GM23248 (cell line): ENCODE measurements at places on chromosomes 11 and 22. TPM values are rescaled to one million over a fixed set of nuclear protein-coding genes. Genes with fewer than 3 reads are reported as not detected.

SHISAL1 gene
- total RNA-seq, result 1.5 and 2.2 TPM in 2 replicates

OR5B21 gene
- total RNA-seq, result not detected in 2 replicates

HSPB2 gene
- total RNA-seq, result 0.38 and 1.2 TPM in 2 replicates

MIAT gene
- 0.43 and 0.63 TPM in 2 replicates for total RNA-seq

ADAMTS15 gene
- 0.97 and 1.3 TPM in 2 replicates for total RNA-seq

MYBPC3 gene
- not detected in 2 replicates for total RNA-seq

SIDT2 gene
- total RNA-seq, result 15.7 TPM in 2 replicates

AGBL2 gene
- 0.63 and 2.7 TPM in 2 replicates for total RNA-seq

TRIM34 gene
- total RNA-seq, result 5.1 and 12.1 TPM in 2 replicates

RIN1 gene
- 37.7 and 44.0 TPM in 2 replicates for total RNA-seq

OTOG gene
- not detected in 2 replicates for total RNA-seq

CRYBA4 gene
- not detected in 2 replicates for total RNA-seq

DEFB131B gene
- not detected in 2 replicates for total RNA-seq

GRCh38 chr11:111319296-111319695, 20.9 kb downstream of the POU2AF3 start:
- DNase-seq, result no peak

- no peak for DNase-seq
Measured at GRCh38 chr11:67539550-67539949, 16.3 kb upstream of the CABP2 start.

DNA sequence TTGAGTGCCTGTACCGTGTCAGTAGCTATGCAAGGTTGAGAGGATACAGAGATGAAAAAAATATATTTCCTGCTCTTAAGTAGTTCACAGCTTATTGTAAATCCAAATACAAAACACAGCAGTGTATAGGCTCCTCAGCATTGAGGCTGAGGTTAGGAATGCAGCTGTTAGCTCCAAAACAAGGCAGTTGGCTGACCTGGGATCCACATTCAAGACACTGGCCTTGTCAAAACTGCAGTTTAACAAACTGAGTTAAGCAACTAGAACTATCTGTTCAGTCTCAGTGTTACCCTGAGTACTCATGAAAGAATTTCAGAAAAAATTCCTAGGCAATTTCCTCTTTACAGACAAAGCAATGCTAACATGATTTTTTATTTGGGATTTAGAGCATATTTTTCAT, 42.8 kb downstream of the REXO2 start:
- peak; percentile 6 for DNase-seq

- no peak for DNase-seq
Measured at GRCh38 chr22:20430101-20430719, 7.4 kb downstream of the SCARF2 start.

- no peak for DNase-seq
Measured at GRCh38 chr22:48778308-48779195, 1049.1 kb downstream of the BRD1 start.

DNA sequence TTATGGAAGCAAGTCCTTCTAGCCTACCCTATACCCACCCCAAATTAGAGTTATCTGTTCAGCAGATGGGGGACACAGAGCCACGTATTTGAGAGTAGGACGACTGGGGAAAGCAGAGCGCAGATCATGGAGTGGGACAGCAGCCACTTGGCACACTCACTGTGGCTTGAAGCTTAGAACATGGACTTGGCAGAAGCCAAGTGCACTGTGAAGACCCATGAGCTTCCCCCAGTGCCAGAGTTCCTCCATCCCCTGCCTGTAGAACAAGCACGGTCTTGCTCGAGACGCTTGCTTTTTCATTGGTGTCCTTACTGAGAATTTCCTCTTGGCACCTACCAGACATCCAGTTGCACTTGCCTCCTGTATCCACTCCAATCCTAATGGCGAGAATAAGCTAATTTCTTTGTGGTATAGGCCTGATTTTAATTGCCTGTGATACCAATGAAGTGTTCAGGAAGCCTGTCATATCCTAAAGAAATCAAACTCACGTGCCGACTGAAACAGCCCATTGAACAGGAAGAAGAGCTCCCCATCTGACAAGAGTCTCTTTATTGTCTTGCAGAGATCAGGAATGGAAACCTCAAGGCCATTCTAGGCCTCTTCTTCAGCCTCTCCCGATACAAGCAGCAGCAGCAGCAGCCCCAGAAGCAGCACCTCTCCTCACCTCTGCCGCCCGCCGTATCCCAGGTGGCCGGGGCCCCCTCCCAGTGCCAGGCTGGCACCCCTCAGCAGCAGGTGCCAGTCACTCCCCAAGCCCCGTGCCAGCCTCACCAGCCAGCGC, 166.9 kb downstream of the NAV2 start:
- no peak for DNase-seq

- no peak for DNase-seq
Measured at GRCh38 chr11:285021-285893, 3.7 kb upstream of the PGGHG start.

GRCh38 chr11:125175896-125176575, 11.5 kb downstream of the PKNOX2 start:
- no peak for DNase-seq

- peak; percentile 16 for DNase-seq
Measured at GRCh38 chr11:118939953-118940598, 14.3 kb upstream of the BCL9L start.

- DNase-seq, result no peak
Measured at GRCh38 chr11:29957431-29957830, 59.4 kb downstream of the KCNA4 start.

- no peak for DNase-seq
Measured at GRCh38 chr11:114129142-114129541, 69.6 kb downstream of the ZBTB16 start.

GRCh38 chr11:12893787-12894672, 115.1 kb upstream of the RASSF10 start:
- peak; percentile 67 for DNase-seq

- DNase-seq, result peak; percentile 82
Measured at GRCh38 chr11:120273432-120273831, 33.5 kb downstream of the POU2F3 start.

DNA sequence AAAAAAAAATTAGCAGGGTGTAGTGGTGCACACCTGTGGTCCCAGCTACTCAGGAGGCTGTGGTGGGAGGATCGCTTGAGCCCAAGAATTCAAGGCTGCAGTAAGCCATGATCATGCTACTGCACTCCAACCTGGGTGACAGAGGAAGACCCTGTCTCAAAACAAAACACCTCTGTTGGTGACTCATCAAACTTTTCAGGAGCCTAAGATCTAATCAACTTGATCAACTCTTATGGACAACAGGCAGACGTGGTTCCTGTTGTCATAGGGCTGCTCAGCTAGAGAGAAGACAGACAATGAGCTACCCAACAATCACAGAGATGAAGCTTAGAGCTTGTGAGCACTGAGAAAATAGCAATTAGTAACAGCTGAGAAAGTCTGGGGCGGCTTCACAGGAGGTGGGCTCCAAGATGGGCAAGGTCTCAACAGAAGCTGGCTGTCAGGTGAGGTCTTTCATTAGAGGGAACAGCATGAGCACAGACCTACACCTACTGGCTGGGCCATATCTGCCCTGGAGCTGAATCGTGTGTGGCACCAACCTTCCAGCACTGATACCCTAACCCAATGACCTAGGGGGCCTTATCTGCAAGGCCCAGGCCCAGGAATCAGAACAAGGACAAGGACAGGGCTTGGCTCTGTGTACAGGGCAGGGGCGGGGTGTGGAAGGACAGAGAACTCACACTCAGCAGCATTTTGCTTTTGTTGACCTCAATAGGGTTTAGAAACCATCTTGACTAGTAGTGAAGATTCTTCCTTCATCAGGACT, 7.2 kb upstream of the UCP3 start:
- no peak for DNase-seq

DNA sequence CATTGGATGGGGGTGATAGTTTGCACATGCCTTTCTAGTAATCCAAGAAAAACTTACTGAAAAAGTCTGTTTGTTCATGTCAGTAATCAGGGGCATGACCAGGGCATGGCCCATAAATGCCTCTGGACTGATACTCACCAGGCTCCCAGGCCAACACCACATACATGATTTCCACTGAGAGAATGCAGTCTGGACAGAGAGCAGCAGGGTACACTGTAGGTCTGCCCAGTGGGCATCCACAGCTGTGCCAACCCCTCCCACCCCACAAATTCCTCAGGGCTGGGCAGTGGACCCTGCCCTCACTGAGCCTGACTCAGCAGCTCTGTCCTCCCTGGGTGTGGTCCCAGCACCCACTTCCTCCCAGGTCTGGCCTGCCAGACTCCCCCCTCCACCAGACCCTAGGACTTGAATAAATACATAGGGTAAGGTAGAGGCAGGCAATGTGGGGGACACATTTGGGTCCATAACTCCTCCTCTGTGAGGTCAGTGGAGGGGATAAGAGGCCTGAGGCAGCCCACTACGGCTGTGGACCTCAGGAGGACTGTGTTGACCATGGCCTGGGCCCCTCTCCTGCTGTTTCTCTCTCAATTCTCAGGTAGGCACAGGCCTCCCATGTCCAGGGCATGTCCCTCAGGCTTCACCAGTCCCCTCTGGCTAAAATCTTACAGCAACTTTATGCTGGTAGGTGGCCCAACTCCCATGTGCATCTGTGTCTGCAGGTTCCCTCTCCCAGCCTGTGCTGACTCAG, 92.2 kb upstream of the TOP3B start:
- no peak for DNase-seq

- DNase-seq, result no peak
Measured at GRCh38 chr11:70367071-70367470, 31.3 kb upstream of the CTTN start.

DNA sequence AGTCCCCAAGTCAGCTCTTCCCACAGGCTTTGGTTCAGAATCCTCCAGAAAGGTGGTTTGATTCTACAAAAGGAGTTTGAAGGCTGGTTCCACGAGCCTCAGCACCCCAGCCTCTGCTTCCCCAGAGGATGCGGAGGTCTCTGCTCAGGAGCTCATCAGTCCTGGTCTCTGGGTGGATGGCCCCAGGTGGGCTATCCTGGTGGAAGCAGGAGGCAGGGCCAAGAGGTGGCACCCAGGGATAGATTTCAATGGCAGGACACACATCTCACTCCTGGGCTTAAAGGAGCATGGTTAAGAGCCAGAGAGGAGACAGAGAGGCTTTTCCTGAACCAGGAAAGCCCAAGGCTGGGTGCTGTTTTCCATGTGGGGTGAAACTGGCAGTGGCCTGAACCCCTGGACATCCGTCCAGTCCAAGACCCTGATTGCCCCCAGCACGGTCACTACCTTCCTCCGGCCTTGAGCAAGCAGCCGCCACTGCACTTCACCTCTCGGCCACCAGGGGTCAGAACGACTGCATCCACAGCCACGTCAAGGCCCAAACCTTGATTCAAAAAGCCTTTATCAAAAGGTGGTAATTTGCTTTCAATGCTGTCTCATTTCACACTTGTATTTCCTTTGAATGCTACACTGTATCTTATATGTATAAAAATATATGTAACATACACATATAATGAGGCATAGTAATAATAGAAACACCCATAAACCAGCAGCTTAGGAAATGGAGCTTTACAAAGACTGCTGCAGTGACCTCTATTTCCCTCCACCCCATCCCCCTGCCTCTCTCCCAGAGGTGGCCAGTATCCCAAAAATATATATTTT, 19.3 kb upstream of the FXYD2 start:
- peak; percentile 66 for DNase-seq

- DNase-seq, result peak; percentile 58
Measured at GRCh38 chr11:43517518-43517917, 158.8 kb downstream of the TTC17 start.

DNA sequence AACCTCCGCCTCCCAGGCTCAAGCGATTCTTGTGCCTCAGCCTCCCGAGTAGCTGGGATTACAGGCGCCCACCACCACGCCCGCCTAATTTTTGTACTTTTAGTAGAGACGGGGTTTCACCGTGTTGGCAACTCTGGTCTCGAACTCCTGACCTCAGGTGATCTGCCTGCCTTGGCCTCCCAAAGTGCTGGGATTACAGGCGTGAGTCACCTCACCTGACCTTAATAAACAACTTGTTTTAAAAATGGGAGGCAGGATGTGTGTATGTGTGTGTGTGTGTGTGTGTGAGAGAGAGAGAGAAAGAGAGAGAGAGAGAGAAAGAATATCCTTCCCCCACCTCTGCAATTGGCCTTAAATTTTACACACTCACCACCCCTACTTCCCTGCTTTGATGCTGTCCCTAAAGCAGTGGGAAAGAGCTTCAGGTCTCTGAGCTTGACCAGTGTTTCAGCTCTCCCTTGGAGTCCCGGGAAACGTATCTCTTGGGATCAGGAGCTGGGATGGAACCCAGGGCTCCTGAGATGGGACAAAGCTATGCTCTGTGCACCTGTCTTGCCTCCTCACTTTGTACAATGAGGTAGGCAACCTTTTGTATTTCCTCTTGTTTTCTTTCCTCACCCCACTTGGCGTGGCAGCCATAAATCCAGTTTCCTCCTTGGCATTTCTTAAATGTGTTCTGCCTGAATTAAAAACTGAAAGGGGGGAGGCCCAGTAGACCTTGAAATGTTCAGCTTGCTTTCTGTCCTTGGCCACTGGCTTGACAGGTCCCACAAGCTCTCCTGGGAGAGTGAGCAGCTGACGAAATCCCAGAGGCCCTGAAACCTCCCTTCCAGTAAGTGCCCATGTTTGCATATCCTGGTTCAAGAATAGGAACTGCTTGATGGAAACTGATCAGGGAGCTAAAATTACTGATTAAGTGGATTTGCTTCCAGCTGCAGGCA, 17.8 kb upstream of the XBP1 start:
- no peak for DNase-seq

- peak; percentile 92 for DNase-seq
Measured at GRCh38 chr11:45805305-45806071, 539 bp downstream of the SLC35C1 start.

- DNase-seq, result no peak
Measured at GRCh38 chr22:25666308-25666707, 75.7 kb upstream of the MYO18B start.

- DNase-seq, result no peak
Measured at GRCh38 chr22:47276450-47276820, 514.0 kb downstream of the TBC1D22A start.

GRCh38 chr11:128467041-128467440, 120.3 kb downstream of the ETS1 start:
- DNase-seq, result no peak

- DNase-seq, result no peak
Measured at GRCh38 chr11:8156877-8157276, 11.9 kb downstream of the RIC3 start.
